Ureter (tissue), 1 donor: ENCODE measurements at places on chromosomes 7 and 10.

DNA sequence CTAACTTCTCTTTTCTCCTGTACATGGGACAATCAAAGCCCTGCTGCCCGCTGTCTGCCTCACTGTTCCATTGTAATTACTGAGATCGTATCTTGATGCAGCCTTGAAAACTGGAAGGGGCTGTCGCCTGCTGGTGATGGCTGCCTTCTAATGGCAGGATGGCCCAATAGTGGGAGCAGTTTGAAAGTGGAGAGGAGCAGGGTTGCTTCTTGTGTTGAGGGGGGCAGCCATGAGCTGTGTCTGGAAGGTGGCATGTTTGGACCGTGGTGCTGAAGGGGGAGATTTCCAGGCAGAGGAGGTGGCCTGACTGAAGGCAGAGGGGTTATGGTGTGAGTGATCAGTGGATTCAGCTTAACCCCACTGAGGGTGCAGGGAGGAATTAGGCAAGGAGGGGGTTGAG is 8.1 kb downstream of the WDFY4 start:
- DNase-seq: no peak

GRCh38 chr7:158682456-158682855 is 22.1 kb downstream of the NCAPG2 start:
- DNase-seq: no peak

DNA sequence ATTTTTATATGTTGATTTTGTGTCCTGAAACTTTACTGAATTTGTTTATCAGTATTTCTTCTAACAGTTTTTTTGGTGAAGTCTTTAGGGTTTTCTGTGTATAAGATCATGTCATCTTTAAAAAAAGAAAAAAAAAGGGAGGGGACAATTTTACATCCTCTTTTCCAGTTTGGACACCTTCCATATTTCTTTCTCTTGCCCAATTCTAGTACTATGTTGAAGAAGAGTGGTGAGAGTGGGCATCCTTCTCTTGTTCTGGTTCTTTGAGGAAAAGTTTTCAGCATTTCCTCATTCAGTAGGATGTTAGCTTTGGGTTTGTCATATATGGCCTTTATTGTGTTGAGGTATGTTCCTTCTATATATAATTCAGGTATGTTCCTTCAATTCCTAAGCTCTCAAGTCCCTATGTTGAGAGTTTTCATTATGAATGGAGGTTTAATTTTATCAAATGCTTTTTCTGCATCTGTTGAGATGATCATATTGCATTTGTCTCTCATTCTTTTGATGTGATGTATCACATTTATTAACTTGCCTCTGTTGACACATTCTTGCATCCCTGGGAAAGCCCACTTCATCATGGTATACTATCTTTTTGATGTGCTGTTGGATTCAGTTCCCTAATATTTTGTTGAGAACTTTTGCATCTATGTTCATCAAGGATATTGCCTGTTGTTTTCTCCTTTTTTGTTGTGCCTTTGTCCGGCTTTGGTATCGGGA is 12.1 kb downstream of the TAS2R40 start:
- no peak for DNase-seq

DNA sequence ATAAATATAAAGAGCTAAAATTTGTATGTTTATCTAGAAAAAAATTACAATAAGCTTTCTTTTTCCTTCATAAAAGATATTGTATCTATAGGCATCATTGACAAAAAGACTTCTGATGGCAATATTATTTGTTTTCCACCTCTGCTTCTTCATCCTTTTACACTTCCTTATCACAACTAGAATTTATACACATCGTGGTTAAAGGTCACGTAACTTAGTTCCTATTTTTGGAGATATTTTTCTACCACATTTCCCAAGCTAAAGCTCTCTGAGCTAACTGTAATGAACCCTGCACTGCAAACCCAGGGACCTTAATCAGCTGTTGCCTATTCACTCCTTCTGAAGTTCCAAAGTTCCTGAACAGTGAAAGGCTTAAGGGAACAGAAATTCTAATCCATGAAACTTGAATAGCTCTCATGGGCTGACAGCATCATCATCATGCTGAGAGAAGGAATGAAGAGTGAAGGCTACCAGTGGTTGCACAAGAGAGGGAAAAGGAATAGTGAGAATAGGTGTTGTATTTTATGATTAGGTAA is 106.1 kb upstream of the SLC13A1 start:
- DNase-seq: no peak

- DNase-seq: peak; percentile 64
Measured at GRCh38 chr10:71244431-71245419, 32.4 kb downstream of the UNC5B start.

DNA sequence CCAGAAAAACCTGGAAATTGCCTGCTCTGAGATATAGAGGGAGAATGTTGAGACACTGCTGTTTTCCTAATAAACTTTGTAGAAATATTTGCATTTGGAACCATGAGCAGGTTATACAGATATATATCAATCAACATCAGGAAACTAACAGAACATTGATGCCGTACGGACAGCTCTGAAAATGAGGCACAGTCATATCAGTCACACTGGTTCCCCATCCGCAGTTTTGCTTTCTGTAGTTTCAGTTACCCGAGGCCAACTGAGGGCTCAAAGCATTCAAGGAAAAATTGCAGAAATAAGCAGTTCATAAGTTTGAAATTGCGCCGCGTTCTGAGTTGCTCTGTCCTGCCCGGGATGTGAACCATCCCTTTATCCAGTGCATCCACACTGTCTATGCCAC is 137.9 kb downstream of the KLF6 start:
- DNase-seq: no peak

- DNase-seq: no peak
Measured at GRCh38 chr10:29377333-29377961, 88.6 kb downstream of the LYZL1 start.

GRCh38 chr10:113752553-113752952 is 1.1 kb downstream of the PLEKHS1 start:
- DNase-seq: no peak

DNA sequence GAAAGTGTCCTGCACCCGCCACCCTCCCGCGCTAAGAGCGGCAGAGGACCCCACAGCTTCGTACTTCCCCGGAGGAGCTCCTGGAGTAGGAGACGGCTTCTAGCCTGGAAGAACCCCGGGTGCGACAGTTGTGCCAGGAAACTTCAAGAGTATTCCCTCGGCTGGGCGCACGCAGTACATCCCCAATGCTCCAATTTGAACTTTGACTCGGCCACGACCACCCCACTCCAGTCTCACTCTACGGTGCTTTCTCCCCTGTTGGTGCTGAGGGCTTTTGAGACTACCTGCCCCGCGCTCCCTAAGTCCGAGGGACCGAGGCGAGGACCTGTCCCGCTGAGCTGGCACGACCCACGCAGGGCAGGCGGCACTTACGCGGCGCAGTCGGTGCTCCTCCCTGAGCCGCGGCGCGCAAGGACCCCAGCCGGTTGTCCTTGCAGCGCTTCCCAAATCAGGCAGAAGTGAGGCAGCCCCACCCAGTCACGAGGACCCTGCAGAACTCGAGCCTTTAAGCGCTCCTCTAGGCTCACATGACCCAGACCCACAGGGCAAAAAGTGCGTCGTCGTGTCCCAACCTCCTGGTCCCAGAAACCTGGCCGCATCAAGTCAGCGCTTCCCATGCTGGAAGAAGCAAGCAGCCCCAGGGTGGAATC is at the start of gene CPVL:
Gene CPVL (minus strand): TSS at position 481 of the 650 bp plus-strand sequence. CDS start 25,476 bp downstream, outside the sequence.
- DNase-seq: peak; percentile 64

GRCh38 chr7:23490357-23491135 is 20.3 kb upstream of the IGF2BP3 start:
- no peak for DNase-seq

DNA sequence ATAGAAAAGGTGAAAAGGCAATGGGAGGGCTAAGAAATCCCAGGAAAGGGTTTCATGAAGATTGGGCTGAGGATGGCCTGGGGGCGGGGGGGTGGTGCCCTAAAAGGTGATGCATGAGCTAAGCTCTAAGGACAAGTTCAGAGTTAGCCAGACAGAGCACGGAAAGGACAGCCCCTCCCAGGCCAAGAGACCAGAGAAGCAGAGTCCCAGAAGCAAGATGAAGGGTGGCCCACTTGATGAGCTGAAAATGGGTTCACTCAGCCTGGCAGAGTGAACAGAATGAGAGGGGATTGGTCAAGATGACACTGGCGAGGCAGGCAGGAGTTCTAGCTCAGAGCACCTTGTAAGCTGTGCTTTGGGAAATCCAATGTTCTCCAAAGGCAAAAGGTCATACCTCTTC is 89.4 kb upstream of the GPR26 start:
- DNase-seq: no peak

- DNase-seq: no peak
Measured at GRCh38 chr7:515628-516027, 4.0 kb downstream of the PDGFA start.

- no peak for DNase-seq
Measured at GRCh38 chr7:127865466-127865865, 165.8 kb downstream of the LRRC4 start.

- DNase-seq: no peak
Measured at GRCh38 chr7:44534501-44534900, 6.6 kb downstream of the NPC1L1 start.

- no peak for DNase-seq
Measured at GRCh38 chr10:121551210-121551885, 46.9 kb downstream of the FGFR2 start.

DNA sequence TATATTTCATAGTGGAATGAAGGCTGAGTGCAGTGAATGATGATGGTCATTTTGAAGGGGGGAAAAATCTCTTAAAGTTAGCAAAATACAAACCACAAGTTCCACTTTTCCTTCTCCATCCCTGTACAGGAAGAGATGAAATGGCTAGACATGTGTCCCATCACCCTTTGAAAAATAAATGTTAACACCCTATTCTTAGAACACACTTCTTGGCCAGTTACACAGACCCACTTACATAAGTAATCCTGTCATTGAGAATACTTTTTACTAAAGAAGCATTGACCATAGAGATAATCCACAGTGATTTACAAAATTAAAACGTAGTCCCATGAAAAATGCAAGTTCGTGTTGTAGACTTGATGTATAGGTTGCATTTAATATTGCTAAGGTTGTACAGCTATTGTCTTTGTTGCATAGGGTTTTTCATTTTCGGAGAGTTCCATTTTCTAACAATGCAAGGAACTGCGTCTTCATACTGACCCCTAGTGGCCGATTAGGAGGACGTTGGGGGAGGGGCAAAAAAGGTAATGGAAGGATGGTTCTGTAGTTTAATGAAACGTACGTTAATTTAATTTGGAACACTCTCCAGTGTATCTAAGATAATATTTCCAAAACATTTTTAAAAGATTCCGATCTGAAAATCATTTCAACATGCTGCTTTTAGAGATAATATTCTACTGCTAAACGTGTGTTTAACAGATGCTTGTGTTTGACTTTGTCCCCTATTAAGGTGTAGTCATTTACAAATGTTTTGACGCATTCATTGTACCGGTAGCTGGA is 60.9 kb downstream of the ARMC3 start:
- DNase-seq: peak; percentile 74

GRCh38 chr7:139697056-139697455 is 80.7 kb downstream of the HIPK2 start:
- DNase-seq: no peak

- DNase-seq: no peak
Measured at GRCh38 chr7:86790383-86790782, 146.7 kb downstream of the GRM3 start.

GRCh38 chr7:50415844-50416364 is 34.2 kb downstream of the FIGNL1 start:
- DNase-seq: no peak

- DNase-seq: no peak
Measured at GRCh38 chr7:125112850-125113249, 183.2 kb upstream of the POT1 start.

GRCh38 chr10:80924063-80924952 is 386.6 kb downstream of the SH2D4B start:
- no peak for DNase-seq

- peak; percentile 53 for DNase-seq
Measured at GRCh38 chr10:21030091-21030490, 133.0 kb upstream of the NEBL start.

- no peak for DNase-seq
Measured at GRCh38 chr7:16318989-16319915, 102.1 kb downstream of the CRPPA start.

DNA sequence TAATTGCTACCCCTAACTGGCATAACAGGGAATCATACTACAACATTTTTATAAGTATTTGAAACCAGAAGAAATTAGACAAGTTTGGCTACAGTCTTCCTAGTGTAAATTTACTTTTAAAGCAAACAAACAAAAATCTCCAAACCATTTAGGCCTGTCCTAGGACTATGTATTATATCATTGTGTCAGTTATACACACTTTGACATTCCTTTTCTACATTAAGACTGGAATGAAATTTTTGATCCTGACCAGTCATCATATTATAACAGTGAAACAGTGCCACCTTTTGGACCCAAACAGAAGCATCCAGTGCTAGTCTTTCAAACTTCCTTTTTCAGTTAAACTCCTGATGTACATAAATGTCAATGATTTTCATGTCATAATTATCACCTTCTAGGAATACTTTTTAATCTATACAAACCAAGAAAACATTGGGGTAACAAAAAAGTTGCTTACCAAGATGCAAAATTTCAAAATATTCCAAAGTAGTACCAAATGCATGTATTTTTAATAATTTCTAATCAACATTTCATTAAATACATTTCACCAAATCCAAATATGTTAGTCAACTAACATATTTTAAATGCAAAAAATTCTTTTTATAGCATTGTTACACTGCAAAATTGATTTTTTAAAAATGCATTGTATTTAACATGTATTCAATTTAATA is 75.7 kb downstream of the IMMP2L start:
- DNase-seq: no peak

DNA sequence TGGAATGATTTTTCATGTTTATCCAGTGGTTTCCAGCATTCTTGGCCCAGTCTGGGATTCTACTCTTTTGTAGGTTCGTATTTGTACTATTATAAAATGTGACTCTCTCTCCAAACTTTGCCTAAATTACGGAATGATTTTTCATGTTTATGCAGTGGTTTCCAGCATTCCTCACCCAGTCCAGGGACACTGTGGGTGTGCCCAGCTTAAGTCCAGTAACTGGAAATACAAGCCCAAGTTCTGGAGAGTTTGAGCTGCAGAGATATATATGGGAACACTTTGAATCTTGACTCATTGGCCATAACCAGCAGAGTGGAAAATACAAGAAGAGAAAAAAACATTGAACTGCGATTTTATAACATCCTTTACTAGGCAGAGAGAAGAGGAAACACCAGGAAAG is 5.9 kb upstream of the MAGI2 start:
- no peak for DNase-seq

- DNase-seq: peak; percentile 71
Measured at GRCh38 chr10:5546891-5547680, 22.3 kb downstream of the CALML3 start.

DNA sequence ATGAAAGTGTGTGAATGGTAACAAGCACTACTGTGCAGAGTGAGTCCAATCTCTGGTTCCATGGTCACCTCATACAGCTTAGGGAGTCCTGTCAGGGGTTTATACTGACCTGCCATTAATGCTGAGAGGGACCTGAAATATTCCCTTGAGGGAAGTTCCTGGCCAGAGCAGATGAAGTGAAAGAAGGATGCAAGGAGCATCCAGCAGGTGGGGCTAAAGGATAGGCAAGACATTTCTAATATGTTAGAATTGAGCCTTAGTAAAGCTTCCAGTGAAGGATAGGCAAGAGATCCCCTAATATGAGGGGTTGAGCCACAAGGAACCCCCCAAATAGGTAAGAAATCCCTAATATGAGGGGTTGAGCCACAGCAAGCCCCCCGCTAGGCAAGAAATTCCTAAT is 25.5 kb upstream of the FAM221A start:
- no peak for DNase-seq

- DNase-seq: no peak
Measured at GRCh38 chr7:125061776-125062397, 132.3 kb upstream of the POT1 start.
